ENCODE measurements at places on chromosomes 6 and 20.
A peak's percentile ranks its signal among the peaks of the same experiment; 100 is the strongest.

- DNase-seq = no peak
Observed at GRCh38 chr6:44667668-44668390, 280.3 kb downstream of the CDC5L start.

GRCh38 chr20:21101453-21101931 lies 4.7 kb downstream of the LINC00237 start:
- peak; percentile 12 for DNase-seq

GRCh38 chr6:162385980-162386379 lies 341.6 kb downstream of the PRKN start:
- DNase-seq = no peak

- no peak for DNase-seq
Observed at GRCh38 chr6:138716013-138716412, 57.6 kb upstream of the CCDC28A start.

GRCh38 chr6:11412011-11412424 lies 125.5 kb upstream of the TMEM170B start:
- no peak for DNase-seq
